HEK293T (cell line): ENCODE measurements at places on chromosomes 13 and 19.
A peak's percentile ranks its signal among the peaks of the same experiment; 100 is the strongest.

- no peak for DNase-seq
Measured at GRCh38 chr19:19527674-19528625, 761 bp upstream of the YJEFN3 start.

DNA sequence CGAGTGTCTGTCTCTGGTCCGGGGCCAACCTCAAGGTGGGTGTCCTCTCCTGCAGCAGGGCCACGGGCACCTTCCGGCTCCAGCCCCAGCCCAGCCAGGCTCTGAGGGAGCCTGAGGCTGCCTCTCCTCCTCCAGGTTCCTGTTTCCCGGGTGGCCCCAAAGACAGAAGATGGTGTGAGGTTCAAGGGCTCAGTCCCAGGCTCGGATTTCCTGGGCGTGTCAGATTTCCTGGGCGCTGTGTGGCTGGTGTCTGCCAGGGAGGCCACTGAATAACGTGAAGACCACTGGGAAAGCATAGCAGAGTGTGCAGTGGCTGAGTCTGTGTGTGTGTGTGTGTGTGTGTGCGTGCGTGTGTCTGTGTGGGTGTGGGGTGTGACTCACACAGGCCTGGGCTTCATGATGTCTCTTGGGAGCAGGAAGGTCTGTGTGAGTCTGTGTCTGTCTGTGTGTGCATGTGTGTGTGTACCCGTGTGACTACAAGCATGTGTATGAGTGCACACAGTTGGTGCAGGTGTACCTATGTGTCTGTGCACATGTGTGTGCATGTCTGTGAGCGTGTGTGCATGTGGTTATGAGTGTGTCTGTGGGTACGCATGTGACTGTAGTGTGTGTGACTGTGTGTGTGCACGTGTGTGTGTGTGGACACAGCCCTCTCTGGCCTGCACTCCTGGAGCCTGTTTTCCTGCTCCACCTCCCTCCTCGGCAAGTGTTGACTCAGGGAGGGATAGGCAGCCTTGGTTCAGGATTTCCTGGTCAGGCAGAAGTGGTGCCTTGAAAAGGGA, 28.3 kb downstream of the CEBPA start:
- no peak for DNase-seq

- DNase-seq, result no peak
Measured at GRCh38 chr13:39391761-39392160, 211.2 kb downstream of the LHFPL6 start.

DNA sequence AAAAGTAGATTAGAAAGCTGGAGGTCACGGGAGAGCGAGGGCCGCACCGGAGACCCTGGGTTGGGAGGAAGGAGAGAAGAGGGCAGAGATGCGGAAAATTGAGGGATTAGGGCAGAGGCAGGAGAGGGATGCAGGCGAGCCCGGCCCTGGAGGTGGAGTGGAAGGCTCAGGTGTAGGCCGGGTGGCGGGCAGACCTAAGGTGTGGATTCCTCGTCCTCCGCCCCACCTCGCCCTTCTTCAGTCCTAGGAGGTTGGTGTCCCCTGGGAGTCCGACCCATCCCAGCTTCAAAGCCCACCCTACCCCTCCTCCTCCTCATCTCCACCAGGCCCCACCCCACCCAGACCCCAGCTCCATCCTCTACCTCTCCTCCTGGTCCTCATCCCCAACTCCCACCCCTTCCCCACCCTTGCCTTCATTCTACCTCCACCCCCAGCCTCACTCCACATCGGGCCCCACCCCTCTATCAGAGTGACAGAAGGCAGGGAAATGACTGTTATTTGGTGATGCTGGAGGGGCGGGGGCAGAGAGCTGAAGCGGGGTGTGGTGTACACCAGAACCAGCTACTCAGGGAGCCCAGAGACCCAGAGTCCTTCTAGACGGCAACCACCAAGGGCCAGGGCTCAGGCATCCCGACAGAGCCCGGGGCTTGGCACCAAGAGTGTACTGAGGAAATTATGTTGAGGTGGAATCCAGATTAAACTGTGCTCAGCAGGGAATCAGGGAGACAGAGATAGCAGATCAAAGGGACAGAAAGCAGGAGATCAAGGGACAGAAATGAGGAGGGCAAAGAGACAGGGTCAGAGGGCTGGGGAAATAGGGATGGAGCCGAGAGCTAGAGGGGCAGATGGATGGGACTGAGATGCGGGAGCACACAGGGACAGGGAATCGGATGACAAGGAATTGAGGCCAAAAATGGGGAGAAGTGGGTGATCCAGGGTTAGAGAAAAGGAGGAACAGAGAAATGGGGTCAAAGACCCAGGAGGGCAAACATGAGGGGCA, 6.4 kb downstream of the ERFL start:
- DNase-seq, result no peak

DNA sequence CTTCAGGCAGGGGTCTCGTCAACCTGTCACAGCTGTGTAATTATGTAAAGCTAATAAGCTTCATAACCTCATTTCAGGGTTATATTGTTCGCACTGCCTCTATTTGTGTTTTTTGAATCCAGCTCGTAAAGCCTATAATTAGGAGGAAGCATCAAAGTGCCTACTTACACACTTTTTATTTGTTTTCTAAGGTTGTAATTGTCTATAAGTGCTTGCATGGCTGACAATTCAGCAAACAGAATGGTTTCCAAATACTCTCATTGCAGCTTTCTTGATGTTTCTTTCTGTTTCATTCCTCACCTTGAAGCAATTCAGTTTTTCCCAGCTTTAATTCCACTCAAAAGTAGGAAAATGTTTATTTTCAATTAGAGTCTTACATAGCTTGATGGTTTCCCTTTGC, 336.3 kb downstream of the HS6ST3 start:
- DNase-seq, result no peak

GRCh38 chr13:44140146-44140545, 233.5 kb upstream of the SERP2 start:
- no peak for DNase-seq

- DNase-seq, result peak; percentile 34
Measured at GRCh38 chr19:27774827-27775226, 1438.1 kb downstream of the UQCRFS1 start.

GRCh38 chr19:34539396-34539795, 57.8 kb downstream of the WTIP start:
- DNase-seq, result no peak

DNA sequence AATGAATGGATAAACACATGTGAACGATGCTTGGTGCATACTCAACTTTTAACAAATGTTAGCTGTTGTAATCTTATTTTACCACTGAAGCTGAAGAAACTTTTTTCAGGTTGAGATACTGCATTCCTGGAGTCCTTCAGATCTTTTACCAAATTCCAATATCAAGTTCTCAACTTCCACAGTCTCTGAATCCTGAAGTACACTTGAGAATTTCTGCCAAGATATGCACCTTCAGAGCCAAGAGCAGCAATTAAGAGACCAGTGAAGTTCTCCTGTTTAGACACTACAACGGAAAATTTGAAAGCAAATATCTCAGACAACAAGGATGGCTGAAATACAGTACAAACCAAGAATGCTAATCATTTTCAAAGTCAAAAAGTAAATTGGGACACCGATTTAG, 84.6 kb upstream of the MTIF3 start:
- DNase-seq, result no peak

- no peak for DNase-seq
Measured at GRCh38 chr13:112880976-112881540, 88.0 kb upstream of the MCF2L start.

DNA sequence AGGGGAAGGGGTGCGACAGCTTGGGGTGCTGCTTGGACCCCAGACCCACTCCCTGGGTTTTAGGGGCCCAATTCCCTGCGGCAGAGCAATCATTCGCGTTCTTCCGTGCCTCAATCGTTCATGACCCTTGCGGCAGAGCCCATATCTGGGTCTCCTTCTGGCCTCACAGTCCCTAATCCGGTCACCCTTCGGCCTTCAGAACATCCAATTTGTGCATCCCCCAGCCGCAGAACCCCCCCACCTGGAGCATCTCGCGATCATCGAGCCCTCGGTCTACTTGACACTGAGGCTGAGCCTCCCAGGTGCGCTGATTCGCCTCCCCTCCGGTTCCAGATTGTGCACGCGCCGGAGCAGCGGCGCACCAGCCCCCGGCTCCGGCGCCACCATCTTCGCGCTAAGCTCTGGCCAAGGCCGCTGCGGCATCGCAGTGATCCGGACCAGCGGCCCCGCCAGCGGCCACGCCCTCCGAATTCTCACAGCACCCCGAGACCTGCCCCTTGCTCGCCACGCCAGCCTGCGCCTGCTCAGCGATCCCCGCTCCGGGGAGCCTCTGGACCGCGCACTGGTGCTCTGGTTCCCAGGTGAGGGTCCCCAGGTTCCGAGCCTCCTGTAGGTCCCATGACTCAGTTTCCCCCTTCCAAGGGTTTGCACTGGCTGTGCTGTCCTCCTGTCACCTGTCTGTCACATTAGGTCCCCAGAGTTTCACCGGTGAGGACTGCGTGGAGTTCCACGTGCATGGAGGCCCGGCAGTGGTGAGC, 501 bp downstream of the GTPBP3 start:
- peak; percentile 44 for DNase-seq

DNA sequence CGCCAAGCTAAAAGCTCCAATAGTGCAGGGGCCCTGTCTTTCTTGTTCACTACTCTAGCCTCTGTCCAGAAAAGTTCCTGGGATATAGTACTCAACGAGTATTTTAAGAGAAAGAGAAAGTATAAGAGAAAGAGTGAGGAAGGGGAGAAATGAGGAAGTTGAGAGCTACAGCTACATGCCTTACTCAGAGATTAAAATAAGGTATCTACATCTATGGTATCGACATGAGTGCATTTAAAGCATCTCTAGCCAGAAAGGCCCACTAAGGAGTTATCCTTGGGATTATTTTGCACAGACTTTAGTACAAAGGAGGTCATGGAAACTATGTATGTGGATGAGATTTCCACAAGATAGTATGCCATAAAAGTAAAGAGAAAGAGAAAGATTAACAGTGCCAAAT, 28.5 kb downstream of the MYCBP2 start:
- DNase-seq, result no peak

GRCh38 chr13:28002886-28003698, 14.6 kb upstream of the URAD start:
- no peak for DNase-seq

- no peak for DNase-seq
Measured at GRCh38 chr13:110942248-110942981, 27.5 kb upstream of the ANKRD10 start.

GRCh38 chr19:51448411-51449016, 9.7 kb downstream of the SIGLEC8 start:
- no peak for DNase-seq

- DNase-seq, result no peak
Measured at GRCh38 chr19:56748378-56748777, 76.8 kb upstream of the ZNF835 start.

DNA sequence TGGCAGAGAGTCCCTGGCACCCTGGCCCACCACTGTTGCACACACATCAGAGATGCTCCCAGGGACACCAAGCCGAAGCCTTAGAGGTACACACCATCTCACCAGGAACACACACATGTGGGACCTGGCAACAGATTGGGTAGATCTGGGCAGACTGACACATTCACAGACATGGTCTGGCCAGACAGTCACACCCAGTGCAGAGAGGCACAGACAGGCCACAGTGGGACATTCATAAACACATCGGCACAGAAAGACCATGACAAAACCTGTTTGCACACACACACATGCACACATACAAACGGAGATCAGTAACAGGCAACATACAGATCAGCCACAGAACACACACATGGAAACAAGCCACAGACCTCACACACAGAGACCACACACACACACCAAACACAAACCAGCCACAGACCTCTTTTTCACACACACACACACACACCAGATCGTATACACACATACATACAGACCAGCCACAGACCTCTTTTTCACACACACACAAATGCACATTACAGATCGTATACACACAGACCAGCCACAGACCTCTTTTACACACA, 6.3 kb upstream of the JUNB start:
- DNase-seq, result no peak

GRCh38 chr13:88908961-88909441, 1237.8 kb downstream of the SLITRK5 start:
- DNase-seq, result no peak

DNA sequence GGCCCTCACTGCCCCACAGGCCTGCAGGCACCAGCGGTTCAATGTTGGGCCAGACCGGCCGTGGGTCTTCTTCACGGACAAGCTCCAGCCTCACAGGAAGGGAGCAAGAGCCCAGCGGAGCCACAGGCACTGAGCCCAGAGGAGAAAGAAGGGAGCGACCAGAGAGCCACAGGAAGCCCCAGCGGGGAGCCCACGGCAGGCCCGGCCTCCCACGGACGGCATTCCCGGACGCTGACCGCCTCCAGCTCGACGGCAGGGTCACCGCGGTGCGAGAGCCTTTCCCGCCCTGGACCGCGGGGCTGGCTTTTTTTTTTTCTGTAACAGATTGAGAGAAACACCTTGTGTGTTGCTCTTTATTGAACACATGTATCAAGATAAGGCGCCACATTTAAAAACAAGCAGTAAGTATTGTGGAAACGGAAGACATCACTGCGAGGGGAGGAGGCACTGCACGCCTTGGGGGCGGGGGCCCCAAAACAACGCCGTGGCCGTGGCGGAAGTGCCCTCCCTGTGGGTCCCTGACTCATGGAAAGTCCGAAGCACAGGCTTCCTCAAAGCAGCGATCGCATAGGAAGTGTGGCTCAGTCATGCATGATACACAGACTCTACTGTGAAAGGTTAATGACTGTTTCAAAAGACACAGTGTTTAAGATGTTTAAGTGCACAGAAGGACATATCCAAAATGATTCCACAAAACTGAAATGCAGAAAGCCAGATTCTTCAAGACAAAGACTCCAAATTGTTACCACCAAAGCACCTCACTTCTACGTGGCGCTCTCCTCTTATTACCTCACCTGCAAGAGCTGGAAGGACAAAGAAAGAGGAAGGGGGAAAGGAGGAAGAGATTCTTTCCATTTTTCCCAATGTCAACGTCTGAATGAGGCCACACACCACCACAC, 3.5 kb downstream of the RASA3 start:
- no peak for DNase-seq

GRCh38 chr13:102678339-102679107, 16.3 kb downstream of the METTL21C start:
- no peak for DNase-seq

- no peak for DNase-seq
Measured at GRCh38 chr19:55567708-55568328, 12.8 kb downstream of the ZNF579 start.

DNA sequence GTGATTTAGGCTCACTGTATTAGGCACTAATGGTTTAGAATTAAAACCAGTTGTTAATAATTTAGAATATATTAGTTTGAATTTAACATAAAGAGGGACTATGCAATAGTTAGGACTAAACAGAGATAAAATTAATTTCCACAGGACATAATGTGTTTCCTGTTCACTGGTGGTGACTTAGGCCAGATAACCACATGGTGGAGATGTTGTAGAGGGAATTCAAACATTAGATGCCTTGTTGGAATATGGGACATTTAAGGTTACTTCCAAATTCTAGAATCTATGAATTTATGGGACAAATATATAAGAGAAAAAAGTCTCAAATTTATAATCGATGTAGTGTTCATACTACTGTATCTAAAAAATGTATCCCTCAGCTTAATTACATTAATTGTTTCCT, 615.5 kb upstream of the KLHL1 start:
- peak; percentile 33 for DNase-seq

GRCh38 chr19:651114-651818, 11.6 kb downstream of the FGF22 start:
- no peak for DNase-seq

- no peak for DNase-seq
Measured at GRCh38 chr19:8577247-8577646, at the start of gene MYO1F. MYO1F (minus strand) TSS chr19:8577442; CDS start chr19:8577309, 133 bp downstream.

- no peak for DNase-seq
Measured at GRCh38 chr19:28927456-28927855, 285.5 kb downstream of the UQCRFS1 start.

- DNase-seq, result no peak
Measured at GRCh38 chr13:66343224-66343828, 886.8 kb downstream of the PCDH9 start.

GRCh38 chr13:80884056-80884785, 543.3 kb upstream of the SPRY2 start:
- peak; percentile 43 for DNase-seq

- DNase-seq, result no peak
Measured at GRCh38 chr19:38919837-38920601, 8.0 kb upstream of the CCER2 start.
